ENCODE measurements at places on chromosomes 4 and X.

GRCh38 chr4:181281451-181281850, 961.8 kb upstream of the TENM3 start:
- DNase-seq, result no peak

GRCh38 chr4:145107126-145107525, 9.0 kb downstream of the ABCE1 start:
- no peak for DNase-seq

GRCh38 chr4:124527364-124527763, 185.2 kb downstream of the ANKRD50 start:
- DNase-seq, result no peak

- DNase-seq, result no peak
Observed at GRCh38 chrX:10173331-10173900, 16.6 kb downstream of the CLCN4 start.

GRCh38 chrX:1242891-1243402, 25.7 kb upstream of the CSF2RA start:
- no peak for DNase-seq

- no peak for DNase-seq
Observed at GRCh38 chr4:138728566-138728965, 287.0 kb upstream of the NOCT start.

DNA sequence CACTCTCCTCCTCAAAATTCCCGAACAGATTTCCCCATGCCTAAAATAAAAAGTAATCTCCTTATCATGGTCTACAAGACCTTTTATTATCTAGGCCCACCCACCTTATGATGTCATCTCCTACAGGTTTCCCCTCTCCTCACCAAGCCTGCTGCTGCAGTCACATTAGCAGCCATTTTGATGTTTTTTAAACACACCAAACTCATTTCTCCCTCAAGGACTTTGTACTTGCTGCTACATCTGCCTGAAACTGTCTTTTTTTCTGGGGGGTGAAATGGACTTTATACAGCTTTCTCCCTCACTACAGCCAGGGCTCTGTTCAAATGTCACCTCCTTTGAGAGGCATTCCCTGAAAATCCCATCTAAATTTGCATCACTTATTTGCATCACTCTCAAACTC, 90.2 kb upstream of the TAB3 start:
- no peak for DNase-seq

- no peak for DNase-seq
Observed at GRCh38 chr4:75895744-75896314, 6.4 kb downstream of the PPEF2 start.

DNA sequence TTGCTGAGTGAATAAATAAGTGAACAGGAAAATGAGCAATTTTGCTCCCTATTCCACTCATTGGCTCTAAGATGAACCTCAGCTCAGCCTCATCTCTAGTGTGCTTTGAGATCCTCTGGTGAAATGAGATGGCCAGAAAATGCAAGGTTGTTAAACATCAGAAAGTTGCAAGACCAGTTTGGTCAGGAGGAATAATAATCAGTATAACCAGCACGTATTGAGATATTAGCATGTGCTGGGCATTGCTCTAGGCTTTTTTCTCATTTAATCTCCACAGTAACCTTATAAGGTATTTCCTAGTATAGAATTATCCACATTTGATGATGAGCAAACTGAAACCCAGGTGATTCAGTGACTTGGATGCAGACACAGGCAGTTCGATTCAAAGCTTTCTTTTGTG, 110.5 kb upstream of the PAK3 start:
- no peak for DNase-seq

- no peak for DNase-seq
Observed at GRCh38 chr4:158914218-158914617, 145.4 kb downstream of the FNIP2 start.

DNA sequence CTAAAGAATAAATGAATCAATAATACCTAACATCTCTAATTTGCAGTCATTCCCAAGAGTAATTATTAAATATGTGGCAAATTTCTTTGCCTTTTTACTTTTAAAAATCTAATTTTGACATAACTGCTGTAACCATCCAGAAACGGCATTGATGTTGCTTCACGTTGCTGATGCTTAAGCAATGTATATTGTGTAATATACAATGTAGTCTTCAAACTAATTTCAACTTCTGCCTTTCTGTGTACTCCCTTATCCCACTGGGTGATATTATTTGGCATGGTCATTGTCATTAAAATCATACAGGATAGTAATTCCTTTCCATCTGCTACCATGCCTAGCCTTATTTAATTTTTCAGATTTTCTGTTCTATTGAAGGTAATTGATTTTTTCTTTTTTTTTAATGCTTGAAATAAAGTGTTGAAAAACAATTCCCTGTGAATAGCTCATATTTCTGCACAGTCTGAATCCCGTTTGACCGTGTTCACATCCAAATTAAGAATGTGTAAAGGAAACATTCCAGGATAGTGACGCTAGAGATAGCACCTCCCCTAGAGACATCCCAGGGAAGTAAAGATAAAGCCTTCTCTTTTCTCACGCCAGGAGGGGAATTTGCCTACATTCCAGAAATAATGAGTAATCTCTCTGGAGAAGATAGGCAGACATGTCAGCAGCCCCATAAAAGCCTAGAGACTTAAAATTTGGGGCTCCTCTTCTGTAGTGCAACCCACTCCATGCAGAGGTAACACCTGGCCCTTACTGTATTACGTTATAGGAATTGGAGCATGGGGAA, 8.6 kb downstream of the FAM200B start:
- DNase-seq, result no peak

GRCh38 chr4:184282895-184283654, 65.4 kb upstream of the ENPP6 start:
- no peak for DNase-seq

DNA sequence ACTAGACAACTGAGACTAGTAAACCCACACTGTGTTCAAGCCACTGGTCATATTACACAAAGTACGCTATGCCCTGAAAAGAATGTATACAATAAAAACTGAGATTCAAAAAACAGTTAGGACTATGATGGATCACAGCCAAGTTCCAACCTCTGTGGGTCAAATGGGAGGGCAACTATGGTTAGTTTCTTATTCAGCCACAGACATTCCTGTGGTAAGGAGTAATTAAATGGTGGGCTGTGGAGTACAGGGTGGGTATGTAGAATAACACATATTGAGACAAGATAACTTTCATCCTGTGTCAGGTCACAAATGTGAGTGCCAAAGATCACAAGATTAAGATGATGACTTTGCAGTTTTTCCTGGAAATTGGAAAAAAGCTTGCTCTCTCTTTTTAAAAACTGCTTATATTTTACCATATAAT, 167.2 kb downstream of the NPNT start:
- no peak for DNase-seq

GRCh38 chr4:178917756-178918155, 1475.5 kb upstream of the AGA start:
- DNase-seq, result no peak

GRCh38 chr4:118939169-118939783, 50.6 kb downstream of the SYNPO2 start:
- DNase-seq, result no peak

- DNase-seq, result no peak
Observed at GRCh38 chr4:6198768-6199421, 1.5 kb downstream of the JAKMIP1 start.

DNA sequence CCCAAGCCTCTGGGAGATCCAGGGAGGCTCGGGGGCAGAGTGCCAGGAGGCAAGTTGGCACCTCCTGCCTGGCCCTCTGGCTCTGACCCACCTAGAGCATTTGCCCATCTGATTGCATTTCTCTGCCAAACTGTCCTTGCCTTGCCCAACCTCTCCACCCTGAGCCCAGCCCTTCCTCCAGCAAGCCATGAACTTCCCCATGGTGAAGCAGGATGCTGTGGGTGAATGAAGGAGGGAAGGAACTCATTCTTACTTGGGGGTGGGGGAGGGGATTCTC, 9.3 kb upstream of the CNGA2 start:
- no peak for DNase-seq

DNA sequence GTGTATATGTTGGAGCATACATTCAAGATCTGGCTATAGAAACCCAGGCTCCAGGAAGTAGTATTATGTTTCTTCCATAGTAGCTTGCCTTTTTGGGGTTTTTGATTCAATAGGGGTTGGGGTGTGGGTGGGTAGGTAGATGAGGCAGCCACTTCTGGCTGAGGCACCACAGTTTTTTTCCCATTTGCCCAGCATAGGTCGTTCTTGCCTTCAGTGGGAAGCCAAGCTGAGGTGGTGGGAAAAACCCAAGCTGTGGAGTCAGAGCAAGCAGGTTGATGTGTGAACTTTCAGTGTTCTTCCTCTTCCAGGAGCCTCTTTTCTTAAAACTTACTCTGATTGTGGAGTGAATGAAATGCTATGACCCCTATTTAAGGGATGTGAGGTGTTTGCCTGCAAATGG, 67.0 kb upstream of the RPS6KA3 start:
- no peak for DNase-seq

- no peak for DNase-seq
Observed at GRCh38 chr4:38687571-38688011, 23.6 kb downstream of the KLF3 start.

DNA sequence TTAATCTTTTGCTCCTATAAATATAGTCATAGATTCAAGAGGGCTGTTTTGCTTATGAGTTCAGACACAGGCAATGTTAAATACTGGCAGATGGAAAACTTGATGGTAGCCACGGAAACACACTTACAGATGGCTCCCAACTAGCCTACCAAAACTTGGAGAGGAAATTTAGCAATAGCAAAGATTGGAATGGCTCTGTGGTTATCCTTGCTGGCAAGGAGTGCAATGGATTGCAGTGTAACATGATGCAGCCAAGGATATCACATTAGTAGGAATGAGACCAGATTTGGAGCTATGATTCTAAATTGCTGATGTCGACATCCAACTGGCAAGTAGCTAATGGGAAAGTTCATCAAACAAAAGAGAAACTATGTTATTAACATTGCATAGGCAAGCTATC, 791.0 kb upstream of the DIAPH2 start:
- no peak for DNase-seq

DNA sequence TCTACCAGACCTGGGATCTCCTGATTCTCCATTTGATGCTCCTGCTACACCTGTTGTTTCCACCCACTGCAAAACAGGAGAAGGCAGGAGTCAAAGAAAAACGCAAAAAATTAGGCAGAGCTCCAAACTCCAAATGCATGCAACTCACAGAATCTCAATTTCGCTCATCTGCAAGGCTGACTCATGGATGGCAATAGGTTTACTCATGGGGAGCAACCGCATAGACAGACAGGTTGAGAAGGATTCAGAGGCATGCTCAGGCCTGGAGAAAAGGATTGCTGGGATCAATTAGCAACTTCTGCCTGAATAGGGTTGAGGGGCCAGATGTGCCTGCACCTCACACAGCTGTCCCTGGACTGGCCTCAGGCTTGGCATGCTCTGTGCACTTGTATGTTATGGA, 231.0 kb downstream of the LDB2 start:
- no peak for DNase-seq

GRCh38 chr4:95758001-95758400, 81.9 kb upstream of the PDHA2 start:
- DNase-seq, result no peak

DNA sequence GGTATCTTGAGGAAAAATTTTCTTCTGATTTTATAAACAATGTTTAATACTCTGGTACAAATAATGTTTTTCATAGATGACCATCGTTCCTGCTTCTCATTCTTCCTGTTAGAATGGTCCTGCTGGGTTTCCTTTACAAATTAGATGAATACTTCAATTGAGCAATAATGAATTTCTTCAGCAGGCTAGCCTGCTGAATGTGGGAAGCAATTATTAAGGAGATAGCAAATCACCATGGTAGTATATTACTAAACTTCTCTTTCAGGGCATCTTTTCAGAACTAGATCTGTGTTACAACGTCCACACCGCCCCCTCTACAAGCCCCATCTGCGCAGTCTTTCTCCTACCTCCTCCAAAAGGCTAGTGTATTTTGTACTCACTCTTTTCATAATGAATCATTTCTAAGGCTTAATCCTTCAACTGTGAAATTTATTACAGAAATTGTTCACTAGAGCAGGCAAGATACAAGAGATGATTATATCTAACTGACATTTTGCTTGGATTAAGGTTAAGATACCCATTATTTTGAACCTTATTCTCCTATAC, 38.4 kb downstream of the GPRIN3 start:
- no peak for DNase-seq

DNA sequence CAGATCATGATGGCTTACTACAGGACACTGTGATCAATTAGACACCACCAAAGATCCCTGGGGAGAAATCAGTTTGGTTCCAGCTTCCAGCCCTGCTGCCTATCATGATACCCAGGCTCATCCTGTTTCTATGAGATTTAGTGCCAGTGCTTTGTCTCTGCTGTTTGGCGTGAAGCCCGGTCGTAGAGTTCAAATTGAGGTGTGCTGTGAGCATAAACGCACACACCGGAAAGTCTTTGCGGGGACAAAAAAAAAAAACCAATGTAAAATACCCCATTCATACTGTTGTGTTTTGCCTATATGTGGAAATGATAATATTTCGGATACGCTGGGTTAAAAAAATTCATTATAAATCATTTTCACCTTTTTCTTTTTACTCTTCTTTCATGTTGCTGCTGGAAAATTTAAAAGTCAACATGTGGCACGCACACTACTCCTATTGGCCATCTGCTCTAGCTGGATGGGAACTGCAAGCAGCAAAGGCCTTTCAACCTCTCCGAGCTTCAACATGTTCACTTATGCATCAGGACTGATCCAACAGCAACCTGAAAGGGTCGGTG, 607 bp upstream of the DKC1 start:
- DNase-seq, result no peak

Data from stimulated activated CD8-positive, alpha-beta memory T cell treated with anti-CD3 and anti-CD28 coated beads, Interleukin-4, amount 100 ng/mL, for 1 hour (primary cell).